Fibroblast of skin of right biceps (primary cell): ENCODE measurements at places on chromosomes 13 and 19.

- no peak for DNase-seq
Observed at GRCh38 chr19:21440321-21440720, 43.4 kb downstream of the ZNF493 start.

DNA sequence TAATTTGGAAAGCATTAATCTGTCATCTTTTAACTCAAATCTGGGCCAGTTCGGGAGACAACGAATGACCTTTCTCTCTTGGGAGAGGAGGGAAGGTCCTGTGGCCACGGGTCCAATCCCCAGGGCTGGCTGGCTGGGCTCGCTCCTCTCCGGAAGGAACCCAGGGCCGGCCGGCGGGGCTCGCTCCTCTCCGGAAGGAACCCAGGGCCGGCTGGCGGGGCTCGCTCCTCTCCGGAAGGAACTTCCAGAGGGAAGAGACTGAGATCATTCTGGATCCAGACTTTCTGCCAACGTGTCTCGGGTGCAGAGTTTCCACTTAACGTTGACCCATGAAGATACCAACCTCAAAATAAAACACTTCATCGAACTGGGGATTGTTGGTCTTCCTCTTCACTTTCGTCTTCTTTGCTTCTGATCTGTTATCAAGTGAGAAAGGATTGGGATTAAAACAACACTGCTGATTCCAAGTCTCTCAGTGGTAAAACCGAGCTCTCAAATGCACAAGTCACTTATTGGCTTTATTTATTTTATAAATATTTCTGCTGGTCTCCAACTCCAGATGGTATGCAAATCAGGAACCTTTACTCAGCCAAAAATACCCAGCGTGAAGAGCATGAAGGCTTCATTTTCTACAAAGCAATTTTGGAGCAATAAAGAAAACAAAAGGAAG, 53.3 kb upstream of the C13orf46 start:
- DNase-seq, result peak; percentile 26

DNA sequence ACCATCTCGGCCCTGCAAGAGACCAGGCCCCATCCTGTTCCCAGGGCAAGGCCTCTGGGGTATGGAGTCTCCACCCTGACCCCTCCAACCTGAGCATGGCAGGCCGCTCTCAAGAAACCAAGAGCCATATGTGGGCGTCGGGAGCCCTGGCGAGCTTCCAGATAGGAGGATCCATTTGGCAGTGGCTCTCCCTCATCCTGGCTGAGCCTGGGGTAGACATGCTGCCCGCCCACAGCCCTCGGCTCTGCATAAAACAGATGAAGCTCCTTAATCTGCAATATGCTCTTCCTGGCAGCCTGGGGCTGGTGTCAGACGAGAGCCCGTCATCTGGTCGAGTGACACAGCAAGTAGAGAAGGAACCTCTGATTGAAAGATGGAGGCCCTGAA, 6.1 kb downstream of the ATP13A1 start:
- no peak for DNase-seq

- DNase-seq, result peak; percentile 96
Observed at GRCh38 chr13:33494596-33495204, 209.1 kb upstream of the STARD13 start.

DNA sequence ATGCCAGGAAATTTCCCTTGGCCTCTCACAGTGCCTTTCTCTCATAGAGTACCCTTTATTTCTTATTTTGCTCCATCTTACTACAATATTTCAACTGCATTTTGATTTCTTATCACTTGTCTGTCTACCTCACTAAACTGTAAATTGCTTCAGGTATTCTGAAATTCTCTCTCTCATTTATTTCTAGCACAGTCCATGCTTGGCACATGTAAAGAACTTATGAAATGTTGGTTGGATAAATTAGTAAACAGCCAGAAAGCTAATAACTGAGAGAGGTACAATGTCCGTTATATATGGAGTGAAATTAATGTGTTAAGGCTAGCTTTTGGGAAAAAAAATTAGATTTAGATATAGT, 138.3 kb upstream of the RFC3 start:
- no peak for DNase-seq

- DNase-seq, result peak; percentile 83
Observed at GRCh38 chr13:21240586-21240985, 64.1 kb downstream of the MRPL57 start.

- DNase-seq, result no peak
Observed at GRCh38 chr19:13010038-13010991, 15.0 kb downstream of the NFIX start.

DNA sequence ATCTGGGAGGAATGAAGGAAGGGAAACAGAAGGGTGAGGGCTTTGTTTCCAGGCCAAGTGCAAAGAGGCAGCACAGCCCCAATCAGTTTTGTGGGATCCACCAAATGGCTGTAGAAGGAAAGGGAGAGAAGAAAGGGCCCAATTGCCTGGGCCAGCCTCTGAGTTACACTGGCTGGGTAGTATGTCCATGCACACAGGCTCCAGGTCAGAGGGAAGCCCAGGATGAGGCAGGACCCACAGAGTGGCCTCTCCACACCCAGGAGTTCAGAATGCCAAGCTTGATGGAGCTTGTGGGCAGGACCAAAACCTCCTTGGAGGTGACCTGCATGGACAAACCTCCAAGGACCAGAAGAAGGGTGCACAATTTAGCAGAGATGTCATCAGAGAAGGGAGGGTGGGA, 178.2 kb upstream of the TSHZ3 start:
- no peak for DNase-seq

DNA sequence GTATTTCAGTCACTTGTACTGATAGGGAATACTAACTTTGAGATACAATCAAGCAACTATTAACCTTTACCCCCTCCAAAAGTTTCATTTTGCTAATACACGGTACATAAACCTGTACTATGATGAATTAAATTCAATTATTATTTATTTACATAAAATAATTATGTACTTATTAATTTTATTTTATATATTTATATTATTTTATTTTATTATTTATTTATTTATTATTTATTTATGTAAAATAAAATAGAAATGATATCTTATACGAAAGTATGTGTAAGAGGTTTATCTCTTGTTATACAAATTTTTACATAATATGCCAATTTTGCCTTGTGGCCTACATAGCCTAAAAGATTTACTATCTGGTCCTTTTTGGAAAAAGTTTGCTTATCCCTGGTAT, 564.3 kb downstream of the SLITRK5 start:
- no peak for DNase-seq

DNA sequence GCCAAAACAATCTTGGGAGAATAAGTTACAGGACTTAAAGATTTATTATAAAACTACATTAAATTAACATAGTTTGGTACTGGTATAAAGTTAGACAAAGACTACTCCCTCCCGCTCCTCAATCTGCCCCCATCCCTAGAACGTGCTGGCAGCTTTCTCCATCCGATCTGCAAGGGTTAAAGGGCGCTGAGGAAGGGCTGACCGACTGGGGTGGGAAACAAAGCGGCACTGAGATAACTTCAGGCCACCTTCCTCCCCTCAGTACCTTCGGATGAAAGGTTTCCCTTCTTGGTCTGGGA, 790 bp upstream of the SUGT1 start:
- DNase-seq, result no peak

GRCh38 chr13:65744836-65745235, 1485.3 kb downstream of the PCDH9 start:
- DNase-seq, result peak; percentile 78

GRCh38 chr19:3603121-3603811, 3.4 kb downstream of the TBXA2R start:
- no peak for DNase-seq

GRCh38 chr19:49662011-49662410, 3.6 kb downstream of the IRF3 start:
- no peak for DNase-seq
